Activated CD4-positive, alpha-beta memory T cell treated with anti-CD3 and anti-CD28 coated beads, Interleukin-2, amount 10 ng/mL, durations not matched to agents 7 days and 5 days (primary cell): ENCODE measurements at places on chromosomes 7 and 10. TPM values are rescaled to one million over a fixed set of nuclear protein-coding genes. Genes with fewer than 3 reads are reported as not detected.

Gene PAX4
- not detected for total RNA-seq

Gene EPO
- total RNA-seq, result not detected

Gene CALML3
- total RNA-seq, result not detected

Gene TMEM270
- total RNA-seq, result not detected

Gene RELN
- not detected for total RNA-seq

Gene STEAP4
- not detected for total RNA-seq

Gene LLCFC1
- not detected for total RNA-seq

Gene MMS19
- 60.6 TPM for total RNA-seq

Gene CRYGN
- 0.35 TPM for total RNA-seq

Gene IGF2BP3
- 0.48 TPM for total RNA-seq

Gene SPACDR
- total RNA-seq, result 4.0 TPM
